Fibroblast of skin of abdomen (primary cell): ENCODE measurements at places on chromosomes 7 and 10.

DNA sequence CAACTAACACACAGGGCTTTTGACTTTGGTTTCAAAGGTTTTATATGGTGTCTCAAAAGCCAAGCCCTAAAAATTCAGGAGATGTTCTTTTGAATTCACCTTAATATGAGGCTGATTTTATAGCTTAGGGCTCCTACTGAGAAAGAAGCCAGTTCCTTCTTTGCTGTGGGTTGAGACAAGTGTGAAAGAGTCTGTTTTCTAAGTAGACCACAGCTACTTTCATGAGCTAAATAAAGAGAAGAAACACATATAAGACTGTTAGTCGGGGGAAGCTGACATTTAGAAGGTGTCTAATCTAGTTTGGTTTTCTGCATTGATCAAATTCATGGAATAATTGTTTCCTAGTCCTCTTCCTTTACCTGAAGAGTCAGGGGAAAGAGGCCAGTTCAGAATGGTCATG lies 332.1 kb upstream of the CELF2 start:
- DNase-seq, result no peak

DNA sequence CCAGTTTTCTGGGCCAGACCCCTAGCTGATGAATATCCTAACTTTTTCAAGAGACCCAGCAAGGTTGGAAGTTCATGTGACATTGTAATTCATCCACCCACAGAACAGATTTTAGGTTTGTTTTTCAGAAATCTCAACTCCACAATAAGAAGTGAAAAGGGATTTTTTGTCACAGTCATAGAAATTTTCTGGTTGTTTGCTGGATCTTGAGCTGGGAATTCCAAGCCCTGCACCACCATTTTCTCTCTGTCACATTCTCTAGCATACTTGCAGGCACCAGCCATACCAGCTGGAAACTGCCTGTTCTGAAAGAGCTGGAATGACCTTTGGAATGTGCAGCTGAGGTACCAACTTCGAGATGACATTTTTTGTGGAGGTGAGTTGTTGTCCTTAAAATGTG lies 8.5 kb downstream of the TAS2R60 start:
- no peak for DNase-seq

GRCh38 chr7:35874886-35875285 lies 74.0 kb downstream of the SEPTIN7 start:
- DNase-seq, result no peak

DNA sequence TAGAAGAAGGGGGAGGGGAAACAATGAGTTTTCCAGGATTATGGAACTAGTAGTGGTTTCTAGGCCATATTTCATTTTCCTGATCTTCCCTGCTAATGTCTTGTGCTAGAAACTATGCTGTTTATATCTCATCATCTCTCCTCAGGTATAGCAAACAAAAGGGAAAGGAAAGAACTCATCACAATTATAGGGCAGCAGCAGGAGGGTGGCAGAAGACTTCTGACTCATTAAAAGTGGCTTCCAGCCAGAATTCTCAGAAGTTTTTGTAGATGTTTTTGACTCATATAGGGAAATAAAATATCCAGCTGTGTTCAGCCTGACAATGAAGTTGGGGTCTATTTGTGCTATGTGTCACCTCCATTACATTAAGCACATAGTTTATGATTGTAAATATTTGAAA lies 6.5 kb downstream of the AHR start:
- DNase-seq, result peak; percentile 85

DNA sequence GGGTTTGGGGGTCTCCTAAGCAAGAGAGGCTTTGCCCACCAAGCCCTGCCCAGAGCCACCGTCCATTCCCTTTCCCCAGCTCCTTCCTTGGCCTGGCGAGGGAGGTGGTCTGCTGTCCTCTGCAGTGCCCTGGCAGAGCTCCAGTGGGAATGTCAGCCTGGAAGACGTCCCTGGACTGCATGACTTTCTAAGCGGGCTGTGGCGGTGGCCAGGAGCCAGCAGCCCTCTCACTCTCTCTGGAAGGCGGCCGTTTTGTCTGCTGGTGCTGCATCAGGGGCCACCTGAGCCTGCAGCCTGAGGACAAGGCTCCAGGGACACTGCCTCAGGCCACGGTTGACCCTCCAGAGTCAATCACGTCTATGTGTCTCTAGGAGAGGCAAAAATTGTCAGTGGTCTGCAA lies 271.0 kb downstream of the SKAP2 start:
- DNase-seq, result no peak

GRCh38 chr10:67401711-67402110 lies 294.3 kb downstream of the CTNNA3 start:
- no peak for DNase-seq

GRCh38 chr7:30755384-30756154 lies 3.6 kb downstream of the INMT start:
- DNase-seq, result peak; percentile 26

- DNase-seq, result no peak
Observed at GRCh38 chr7:37504801-37505200, 56.1 kb upstream of the ELMO1 start.

DNA sequence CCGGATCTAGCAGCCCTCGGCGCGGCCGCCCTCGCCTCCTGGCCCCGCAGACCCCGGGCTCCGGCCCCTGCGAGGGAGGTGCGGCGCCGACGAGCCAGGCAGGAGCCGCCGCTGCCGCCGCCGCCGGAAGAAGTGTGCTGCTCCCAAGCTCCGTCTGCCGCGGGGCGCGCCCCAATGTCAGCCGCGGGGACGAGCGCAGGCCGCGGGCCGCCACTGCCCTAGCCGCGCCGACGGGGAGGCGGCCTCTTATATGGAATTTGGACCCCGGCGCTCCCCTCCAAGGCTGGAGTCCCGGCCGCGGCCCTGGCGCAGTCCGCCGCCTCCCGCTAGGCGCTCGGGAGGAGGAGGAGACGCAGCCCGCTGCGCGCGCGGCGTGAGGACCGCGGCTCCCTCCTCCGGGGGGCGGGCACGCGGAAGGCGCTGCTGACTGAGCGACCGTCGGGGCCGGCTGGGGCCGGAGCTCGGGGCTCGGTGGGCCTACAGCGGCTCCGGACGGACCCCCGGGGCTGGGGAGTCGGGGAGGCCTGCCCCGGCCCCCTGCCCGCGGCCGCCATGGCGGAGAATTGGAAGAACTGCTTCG lies at the start of gene TRIM8:
Gene TRIM8 (plus strand): TSS at position 414 of the 580 bp plus-strand sequence. CDS start 139 bp downstream, at position 553.
- DNase-seq, result peak; percentile 36

- no peak for DNase-seq
Observed at GRCh38 chr10:58758321-58758720, 245.6 kb downstream of the BICC1 start.

GRCh38 chr7:139813689-139814088 lies 15.4 kb upstream of the TBXAS1 start:
- no peak for DNase-seq

GRCh38 chr10:43880160-43880559 lies 231.5 kb upstream of the ZNF32 start:
- no peak for DNase-seq

DNA sequence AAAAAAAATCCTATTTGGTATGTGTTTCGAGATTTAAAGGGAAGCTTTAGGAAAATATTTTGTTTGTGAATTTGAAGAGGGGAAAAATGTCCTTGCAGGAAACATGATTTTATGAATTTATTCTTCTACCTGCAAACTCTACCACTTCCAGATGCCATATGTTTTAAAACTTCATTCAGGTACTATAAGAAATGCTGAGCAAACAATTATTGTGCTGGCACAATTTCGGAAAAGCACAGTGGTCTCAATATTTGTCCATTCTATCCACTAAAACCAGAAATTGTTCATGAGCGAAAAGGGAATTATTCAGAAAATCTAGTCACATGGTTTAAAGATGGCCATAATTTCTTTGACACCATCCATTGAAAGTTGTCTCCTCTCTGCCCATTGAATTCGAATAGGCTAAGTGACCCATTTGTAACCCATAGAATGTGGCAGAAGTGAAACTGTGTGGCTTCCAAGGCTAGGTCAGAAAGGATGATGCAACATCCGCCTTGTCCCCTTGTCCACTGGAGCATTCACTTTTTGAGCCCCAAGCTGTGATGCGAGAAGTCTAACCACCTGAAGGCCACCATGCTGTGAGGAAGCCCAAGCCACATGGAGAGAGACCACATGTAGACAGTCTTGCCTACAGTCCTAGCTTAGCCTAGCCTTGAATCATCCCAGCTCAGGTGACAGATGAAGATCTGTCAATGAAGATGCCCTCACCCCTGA lies 189.8 kb upstream of the PRKCQ start:
- DNase-seq, result no peak

GRCh38 chr7:35905555-35905954 lies 104.7 kb downstream of the SEPTIN7 start:
- peak; percentile 8 for DNase-seq

GRCh38 chr10:35640951-35641675 lies 983 bp downstream of the FZD8 start:
- peak; percentile 85 for DNase-seq

GRCh38 chr10:77383861-77384553 lies 253.6 kb downstream of the KCNMA1 start:
- DNase-seq, result no peak

DNA sequence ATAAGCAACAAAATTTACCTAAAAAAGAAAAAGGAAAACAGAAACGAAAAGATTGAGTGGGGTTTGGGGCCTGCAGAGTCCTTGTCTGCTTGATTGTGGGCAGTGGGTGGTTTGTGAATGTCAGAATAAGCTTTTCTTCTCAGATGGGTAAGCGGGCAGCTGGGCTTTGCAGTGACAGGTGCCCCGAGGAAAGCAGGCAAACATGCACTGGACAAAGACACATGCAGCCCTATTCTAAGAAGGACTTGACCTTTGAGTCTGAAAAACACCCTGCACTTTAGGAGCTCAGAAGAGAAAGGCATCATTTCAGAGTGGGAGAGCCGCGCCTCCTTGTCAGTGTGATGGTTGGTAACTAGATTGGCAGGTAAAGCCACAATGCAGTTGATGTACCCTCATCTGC lies 562.7 kb downstream of the PTPRN2 start:
- no peak for DNase-seq

DNA sequence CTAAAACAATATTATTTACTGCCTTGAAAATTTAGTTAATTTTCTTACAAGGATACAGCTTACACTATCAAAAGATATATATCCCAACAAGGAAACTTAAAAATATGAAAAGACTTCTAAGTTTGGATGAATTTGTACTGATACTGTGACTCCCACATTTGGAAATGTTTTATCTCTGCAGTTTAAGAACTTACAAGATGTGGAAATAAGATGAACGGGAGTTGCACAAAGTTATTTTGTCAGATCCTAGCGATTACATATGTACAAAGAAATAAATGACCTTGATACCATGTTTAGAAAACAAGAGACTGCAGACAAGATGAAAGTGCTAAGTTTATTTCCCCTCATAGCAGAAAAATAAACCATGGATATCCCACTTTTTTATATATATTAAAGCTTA lies 103.7 kb upstream of the TMEM106B start:
- no peak for DNase-seq

DNA sequence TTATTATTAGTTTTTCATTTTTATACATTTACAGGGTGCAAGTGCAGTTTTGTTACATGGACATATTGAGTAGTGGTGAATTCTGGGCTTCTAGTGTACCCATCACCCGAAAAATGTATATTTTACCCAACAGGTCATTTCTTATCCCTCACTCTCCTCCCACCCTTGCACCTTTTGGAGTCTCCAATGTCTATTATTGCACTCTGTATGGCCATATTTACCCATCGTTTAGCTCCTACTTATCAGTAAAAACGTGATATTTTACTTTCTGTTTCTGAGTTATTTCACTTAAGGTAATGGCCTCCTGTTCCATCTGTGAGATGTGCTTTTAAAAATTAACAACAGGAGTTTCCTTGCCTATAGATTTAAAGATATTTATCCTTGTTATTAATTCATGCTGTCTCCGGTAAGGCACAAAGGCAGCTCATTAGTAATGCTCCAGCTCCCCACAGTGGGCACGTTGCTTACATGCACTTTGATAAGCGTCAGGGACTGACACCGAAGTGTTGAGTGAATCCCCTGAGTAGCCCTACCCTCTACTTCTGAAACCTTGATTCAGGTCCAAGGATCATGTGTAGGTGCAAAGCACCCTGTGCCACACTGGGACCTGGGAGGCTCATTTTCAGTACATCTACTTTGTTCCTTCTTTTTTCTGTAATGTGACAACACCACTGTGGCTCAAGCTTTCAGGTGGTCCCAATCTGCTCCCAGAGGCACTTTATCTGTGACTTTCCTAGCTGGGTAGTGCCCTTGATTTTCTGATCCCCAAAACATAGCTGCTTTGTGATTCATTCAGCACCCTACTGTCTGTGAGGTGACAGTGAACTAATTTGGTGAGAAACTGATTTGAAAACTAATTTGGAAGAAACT lies 27.3 kb downstream of the HYAL4 start:
- DNase-seq, result peak; percentile 11

GRCh38 chr10:45809837-45810236 lies 37.5 kb downstream of the AGAP4 start:
- no peak for DNase-seq

GRCh38 chr7:99372275-99373090 lies 2.0 kb upstream of the ARPC1B start:
- DNase-seq, result peak; percentile 63

DNA sequence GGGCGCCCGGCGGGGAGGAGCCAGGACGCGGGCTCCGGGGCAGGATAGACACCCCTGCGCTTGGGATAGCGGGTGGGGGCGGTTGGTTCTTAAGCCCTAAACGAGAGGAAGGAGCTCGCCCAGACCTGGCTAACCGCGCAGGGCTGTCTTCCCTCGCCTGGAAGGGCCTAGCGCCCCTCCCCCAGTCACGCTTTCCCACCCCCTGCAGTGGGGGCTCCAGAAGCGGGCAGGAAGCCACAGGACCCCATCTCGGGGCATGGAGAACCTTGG lies 6.5 kb downstream of the SHH start:
- no peak for DNase-seq

DNA sequence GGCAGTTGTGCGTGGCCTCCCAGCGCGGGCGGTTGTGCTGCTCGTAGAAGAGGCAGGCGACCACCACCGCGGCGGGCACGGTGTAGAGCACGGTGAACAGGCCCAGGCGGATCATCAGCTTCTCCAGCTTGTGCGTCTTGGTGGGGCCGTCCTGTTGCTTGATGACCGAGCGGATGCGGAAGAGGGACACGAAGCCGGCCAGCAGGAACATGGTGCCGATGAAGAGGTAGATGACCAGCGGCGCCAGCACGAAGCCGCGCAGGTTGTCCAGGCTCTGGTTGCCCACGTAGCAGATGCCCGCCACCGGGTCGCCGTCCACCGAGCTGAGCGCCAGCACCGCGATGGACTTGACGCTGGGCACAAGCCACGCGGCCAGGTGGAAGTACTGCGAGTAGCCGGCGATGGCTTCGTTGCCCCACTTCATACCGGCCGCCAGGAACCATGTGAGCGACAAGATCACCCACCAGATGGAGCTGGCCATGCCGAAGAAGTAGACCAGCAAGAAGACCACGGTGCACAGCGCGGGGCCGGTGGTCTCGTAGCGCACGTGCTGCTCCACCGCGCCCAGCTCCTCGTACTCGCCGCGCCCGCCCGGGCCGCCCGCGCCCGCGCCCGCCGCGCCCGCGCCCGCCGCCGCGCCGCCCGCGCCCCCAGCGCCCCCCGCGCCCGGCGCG lies 2.2 kb downstream of the FZD8 start:
- peak; percentile 38 for DNase-seq

DNA sequence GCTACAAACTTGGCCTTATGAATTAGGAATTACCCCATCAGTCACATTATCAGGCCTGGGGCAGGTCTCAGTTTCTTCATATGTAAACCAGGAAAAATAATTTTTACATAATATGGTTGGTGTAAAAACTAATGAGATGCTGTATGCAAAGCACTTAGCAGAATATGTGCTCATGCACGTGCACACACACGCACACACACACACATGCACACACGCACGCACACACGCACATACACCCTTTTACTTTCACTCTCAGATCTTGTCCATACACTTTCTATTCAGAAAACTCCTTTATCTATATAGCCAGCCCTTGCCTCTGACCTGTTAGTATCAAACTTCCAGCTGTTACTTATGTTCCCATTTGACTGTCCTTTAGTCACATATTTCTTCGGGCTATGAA lies 92.7 kb downstream of the CREB5 start:
- DNase-seq, result no peak
